ENCODE measurements at places on chromosomes 4 and X.

DNA sequence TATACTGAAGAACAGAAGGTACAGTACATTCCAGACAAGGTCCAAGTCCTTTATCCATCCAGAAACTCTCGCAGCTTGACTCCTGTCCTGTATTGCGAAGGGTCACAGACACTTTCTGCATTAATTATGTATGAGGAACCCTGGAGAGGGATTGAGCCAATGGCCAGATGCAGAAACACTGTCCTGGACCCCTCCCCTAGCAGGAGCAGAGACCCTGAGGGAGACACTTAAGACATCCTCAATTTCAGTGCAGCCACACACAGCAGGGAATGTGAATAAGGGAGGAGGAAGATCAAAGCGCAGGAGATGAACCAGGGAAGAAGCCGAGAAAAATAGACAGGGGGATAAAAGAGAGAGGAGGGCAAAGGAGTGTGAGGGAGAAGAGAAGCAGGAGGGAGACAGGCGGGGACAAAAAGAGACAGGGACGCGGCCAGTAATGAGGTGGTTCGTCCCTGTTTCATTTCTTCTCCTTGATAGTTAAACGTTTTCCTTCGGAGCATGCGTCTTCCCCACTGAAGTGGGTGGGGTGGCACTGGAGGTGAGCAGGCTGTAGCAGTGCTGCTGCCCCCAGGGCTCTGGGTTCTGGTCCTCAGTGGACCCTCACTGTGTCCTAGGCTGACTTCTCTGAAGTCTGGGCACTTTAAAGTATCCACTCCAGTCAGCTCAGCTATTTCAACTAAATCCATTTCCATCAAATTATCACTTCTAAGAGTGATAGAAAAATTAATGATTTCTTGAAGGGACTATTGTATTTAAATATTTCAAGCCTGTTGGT, 356.4 kb upstream of the NOCT start:
- no peak for DNase-seq

DNA sequence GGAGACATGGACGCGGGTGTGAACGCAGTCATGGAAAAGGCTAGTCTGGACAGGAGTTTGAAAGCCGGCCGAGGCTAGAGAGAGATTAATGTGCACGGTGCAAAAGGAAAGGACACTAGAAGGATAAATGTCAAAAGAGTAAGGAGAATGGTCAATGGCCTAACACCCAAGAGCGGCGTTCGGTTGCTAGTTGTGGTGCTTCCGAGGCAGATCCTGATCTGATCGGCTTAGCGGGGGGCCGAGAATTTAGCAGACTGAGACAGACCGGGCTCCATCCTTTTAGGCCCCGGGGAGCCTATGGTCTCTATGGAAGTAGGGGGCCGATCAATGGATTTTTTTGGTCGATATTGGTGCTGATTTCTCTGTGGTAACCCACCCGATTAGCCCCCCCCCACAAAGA, 6.9 kb downstream of the GAGE10 start:
- DNase-seq: no peak

- DNase-seq: no peak
Measured at GRCh38 chrX:128728943-128729342, 676.7 kb upstream of the ACTRT1 start.

- DNase-seq: no peak
Measured at GRCh38 chr4:106594291-106594952, 225.8 kb upstream of the GIMD1 start.

- DNase-seq: no peak
Measured at GRCh38 chr4:131450572-131451209, 1698.4 kb upstream of the PCDH10 start.

- no peak for DNase-seq
Measured at GRCh38 chr4:40254608-40255392, 58.0 kb downstream of the RHOH start.

- DNase-seq: no peak
Measured at GRCh38 chr4:42149004-42149403, 3.5 kb downstream of the BEND4 start.

Measured in activated CD8-positive, alpha-beta memory T cell treated with anti-CD3 and anti-CD28 coated beads, Interleukin-2, amount 50 U/mL, for 4 hours (primary cell).